Hypothalamus (tissue), 51 donors: ENCODE measurements at places on chromosomes 11 and 22.
A peak's percentile ranks its signal among the peaks of the same experiment; 100 is the strongest.

DNA sequence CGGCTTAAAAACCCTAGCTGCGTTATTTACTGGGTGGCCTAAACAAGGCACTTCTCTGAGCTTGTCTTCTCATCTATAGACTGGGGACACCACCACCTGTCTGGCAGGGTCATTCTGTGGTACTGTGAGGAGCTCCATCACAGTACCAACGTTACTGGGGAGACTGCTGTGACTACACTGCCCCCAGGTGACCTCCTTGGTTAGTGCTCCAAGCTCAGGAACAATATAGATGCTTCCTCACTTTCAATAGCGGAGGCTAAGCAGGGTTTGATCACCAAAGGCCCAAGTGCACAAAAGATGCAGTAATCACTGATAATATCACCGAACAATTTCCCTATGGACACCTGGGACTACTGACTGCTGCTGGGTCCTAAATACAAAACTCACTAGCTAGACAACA lies 18.8 kb downstream of the PRPF19 start:
- DNase-seq = peak; percentile 14

DNA sequence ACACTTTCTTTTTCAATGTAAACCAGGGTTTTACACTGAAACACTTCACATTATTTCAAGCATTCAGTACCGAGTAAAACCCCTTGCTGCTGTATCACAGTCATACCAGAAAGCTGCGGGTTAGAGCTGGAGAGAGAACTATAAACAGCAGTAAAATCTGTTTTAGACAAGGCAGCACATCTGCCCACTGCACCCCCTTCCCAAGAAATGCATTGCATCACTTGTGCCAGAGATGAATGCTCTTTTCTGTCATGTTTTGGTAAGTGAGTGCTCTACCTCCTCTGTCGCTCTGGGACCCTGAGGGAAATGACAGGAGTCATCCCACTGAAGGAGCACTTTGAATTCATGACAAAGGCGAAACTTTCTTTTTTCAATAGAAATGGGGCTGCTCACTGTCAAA lies 107.2 kb downstream of the MAML2 start:
- DNase-seq = no peak

- DNase-seq = no peak
Measured at GRCh38 chr11:7672960-7673723, at the start of gene CYB5R2. Gene CYB5R2 (minus strand): TSS chr11:7673500. CDS start chr11:7672825, 675 bp downstream.

DNA sequence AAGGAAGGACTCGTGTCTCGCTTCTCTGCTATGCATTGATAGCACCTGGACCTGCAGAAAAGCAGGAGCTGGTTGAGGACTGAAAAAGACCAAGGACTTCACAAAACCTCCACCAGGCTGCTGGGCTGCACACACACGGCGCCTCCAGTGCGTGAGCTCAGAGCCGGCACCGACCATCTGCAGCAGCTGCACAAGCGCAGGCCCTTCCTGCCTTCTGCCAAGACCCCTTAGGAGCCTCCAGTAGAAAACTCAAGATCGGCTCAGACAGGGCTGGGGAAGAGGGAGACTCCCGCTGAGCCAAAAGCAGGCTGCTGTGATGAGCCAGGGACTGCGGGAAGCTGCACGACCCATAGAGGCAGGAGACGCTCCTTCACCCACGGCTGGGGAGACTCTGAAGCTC lies 70.9 kb downstream of the PHF21B start:
- no peak for DNase-seq

GRCh38 chr11:10500757-10501684 lies 40.0 kb downstream of the RNF141 start:
- DNase-seq = no peak

DNA sequence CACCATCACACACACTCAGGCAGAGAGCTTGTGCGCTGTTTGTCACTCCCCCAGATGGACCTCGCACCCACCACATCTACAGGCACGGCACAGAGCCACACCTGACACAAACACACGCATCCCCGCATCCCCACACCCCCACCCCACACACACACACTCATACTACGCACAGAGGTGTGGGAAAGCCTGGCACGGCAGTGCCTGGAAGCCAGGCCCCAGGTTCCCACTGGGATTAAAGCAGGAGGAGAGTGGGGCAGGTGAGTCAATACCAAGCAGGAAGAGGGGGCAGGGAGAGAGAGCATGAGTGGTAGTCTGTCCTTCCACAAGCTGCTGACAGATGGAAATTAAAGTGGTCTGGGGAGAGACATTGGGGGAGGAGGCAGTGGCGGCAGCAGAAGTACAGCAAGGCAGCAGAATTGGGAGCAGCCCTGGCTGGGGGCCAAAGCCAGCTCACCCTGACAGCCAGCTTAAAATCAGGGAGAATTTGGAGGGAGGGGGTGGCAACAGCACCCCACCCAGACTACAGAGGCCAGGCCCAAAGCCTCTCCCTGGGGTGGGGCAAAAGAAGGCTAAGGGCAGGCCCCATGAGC lies 20.7 kb downstream of the TNKS1BP1 start:
- DNase-seq = no peak

GRCh38 chr11:125201525-125202141 lies 37.1 kb downstream of the PKNOX2 start:
- DNase-seq = no peak

GRCh38 chr11:75147875-75148263 lies 3.0 kb upstream of the SLCO2B1 start:
- no peak for DNase-seq

GRCh38 chr22:19981171-19981960 lies 35.3 kb downstream of the ARVCF start:
- DNase-seq = no peak

DNA sequence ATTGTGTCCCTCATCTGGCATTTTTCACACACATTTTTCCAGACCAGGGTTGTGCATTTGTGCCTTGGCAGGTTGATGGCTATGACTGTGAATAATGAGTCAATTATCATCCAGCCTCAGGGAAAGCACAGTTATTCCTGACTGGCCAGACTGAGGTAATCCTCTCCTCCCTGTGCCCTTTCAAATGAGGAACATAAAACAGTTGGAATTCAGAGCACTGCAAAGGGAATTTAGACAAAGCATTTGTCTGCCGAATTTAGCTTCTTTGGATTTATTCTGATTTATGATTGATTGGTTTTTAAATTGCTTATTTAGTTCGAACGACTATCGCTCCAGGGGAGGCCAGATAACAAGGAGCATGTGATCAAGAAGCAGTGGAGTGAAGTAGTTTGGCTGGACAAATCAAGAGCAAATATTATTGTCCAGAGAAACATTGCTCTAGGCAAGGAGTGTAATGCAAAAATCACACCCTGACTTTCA lies 30.8 kb upstream of the RAG2 start:
- no peak for DNase-seq

DNA sequence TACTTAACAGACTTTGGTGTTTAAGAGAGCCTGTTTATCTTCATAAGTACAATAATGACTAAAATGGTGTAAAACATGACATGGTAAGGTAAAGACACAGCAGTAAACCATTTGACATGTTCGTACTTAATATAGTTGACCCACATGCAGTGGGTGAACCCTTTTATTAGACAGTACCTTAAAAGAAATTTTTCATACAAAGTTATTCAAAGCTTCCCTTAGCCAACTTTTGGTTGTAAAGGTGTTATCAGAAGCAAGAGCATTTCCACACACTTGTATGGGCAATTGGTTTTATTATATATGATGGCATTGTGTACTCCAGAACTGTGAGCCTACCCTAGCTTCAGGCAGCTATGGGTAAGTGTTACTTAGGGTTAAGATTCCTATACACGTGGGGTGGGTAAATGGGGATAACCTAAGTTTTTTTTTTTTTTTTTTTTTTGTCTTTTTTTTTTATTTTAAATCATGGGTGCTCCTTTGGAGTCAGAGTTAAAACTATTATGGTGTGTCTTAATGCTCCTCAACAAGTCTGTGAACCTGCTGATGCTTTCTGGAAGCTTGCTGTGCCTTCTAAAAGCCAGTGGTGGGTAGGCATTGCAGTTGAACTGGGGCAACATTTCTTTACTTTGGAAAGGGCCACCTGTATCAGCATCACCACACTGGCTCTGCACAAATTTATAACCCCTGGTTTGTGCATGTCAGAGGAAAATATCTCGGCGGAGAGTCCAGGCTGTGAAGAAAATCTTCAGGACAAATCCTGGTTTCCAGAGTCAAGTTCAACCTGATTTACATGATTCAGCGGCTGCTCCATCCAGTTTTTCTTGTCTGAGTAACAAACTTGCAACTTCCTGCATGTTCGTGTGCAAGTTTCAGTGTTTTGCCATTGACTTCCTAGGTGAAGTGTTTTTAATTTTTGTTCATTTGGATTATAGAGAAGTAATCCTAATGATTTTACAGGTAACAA lies 3.3 kb downstream of the PCF11 start:
- DNase-seq = no peak

DNA sequence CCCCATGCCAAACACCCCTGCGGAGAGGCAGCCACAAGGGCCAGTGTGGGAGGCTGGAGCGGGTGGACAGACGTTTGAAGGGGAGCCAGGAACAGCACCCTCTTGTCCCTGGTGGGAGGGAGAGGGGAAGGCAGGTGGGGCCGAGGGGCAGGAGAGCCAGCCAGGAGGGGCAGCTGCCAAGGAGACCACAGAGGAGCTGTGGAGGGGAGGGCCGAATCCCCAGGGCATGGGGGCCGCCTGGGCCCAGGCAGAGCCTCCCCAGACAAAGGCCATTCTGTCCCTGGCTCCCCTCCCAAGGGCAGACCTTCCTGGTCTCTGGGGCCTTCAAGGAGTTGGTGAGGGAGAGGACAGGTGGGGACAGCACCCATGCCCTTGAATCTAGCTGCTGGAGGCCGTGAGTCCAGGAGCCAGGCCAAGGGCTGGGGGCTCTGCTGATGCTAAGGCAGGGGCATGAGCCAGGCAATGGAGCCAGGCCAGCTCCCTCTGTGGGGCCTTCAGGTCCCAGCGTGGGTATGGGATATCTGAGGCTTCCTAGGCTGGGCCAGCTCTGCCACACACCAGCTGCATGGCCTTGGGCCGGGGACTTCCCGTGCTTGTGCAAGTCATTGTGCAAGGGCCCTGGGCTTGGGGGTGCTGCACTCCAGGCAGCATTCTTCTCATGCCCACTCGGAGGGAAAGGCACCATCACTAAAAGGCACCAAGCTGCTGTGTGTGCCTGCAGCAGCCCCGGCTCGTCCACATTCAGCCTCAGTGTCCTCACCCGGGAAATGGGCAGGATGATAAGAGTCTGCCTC lies 11.4 kb downstream of the EMID1 start:
- DNase-seq = peak; percentile 27

DNA sequence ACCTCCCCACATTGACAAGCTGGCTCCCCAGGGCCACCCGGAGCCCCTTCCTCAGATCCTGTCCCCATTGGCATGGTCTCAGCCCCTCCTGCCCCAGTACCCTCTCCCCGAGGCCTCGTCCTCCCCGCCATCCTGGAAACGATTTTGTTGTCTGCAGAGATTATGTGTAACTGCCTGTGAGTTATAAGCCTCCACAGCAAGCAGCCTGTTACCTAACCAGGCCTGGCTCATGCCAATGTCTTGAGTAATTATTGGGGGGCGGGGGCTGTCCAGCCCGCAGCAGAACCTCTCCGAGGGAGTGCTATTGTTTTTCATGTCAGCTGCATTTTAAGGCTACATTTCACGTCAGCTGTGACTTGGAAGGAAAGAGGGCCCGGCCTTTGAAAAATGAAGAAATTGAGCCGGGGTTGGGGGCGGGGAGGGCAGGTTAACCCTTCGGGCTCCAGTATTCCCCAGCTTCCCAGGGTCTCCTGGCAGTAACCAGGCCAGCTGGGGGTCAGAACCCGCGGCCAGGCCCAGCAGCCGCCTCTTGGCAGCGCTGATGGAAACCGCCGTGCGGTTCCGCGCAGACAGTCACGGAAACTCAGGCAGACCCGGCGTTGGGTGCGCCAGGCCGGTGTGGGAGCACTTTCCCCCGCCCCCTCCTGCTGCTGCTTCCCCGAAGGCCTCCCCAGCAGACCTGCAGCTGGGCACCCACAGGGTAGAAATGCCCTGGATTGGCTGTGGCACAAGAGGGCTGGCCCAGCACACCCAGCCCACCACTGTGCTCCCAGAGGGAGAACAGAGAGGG lies 59.5 kb downstream of the CDKN1C start:
- DNase-seq = no peak

- DNase-seq = no peak
Measured at GRCh38 chr11:3130269-3131071, 34.6 kb downstream of the OSBPL5 start.

- no peak for DNase-seq
Measured at GRCh38 chr11:76658651-76659650, 11.6 kb downstream of the LRRC32 start.

DNA sequence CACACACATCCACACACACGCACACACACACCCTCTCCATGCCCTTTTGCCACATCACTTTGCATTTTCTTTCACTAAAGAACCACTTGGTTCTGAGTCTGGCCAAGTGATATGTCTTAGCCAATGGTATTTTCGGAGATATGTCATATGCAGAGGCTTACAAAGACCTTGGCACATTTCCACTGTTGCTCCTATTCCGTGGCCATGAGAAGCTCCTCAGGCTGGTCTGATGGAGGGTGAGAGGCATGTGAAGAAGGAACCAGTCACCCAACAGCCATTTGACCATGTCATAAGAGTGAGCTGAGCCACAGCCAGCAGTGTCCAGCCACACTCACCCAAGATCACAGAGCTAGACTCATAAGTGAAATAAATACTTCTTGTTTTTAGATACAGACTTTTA lies 212.6 kb upstream of the NAV2 start:
- DNase-seq = no peak

- DNase-seq = no peak
Measured at GRCh38 chr11:36380296-36381014, 84.4 kb downstream of the PRR5L start.

- DNase-seq = no peak
Measured at GRCh38 chr11:69958308-69958707, 119.8 kb upstream of the ANO1 start.

GRCh38 chr11:121907379-121907778 lies 208.6 kb downstream of the BLID start:
- DNase-seq = no peak

DNA sequence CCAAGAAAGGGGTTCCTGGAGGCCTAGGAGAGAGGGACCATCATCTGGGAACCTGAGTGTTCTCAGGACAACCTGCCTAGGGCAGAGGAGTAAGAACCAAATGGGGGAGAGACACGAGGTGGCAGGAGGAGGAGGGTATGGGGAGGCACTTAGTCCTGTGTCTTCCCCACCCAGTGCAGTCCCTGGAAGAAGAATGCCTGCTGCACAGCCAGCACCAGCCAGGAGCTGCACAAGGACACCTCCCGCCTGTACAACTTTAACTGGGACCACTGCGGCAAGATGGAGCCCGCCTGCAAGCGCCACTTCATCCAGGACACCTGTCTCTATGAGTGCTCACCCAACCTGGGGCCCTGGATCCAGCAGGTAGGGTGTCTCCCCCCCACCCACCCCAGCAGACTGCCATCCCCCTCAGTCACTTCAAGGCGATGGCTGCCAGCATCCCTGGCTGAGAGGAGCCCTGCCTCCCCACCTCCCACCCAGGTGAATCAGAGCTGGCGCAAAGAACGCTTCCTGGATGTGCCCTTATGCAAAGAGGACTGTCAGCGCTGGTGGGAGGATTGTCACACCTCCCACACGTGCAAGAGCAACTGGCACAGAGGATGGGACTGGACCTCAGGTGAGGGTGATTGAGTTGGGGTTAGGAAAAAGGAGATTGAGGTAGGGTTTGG lies 3.7 kb upstream of the INPPL1 start:
- no peak for DNase-seq

- no peak for DNase-seq
Measured at GRCh38 chr11:125498521-125498920, 2.5 kb upstream of the FEZ1 start.
